ENCODE measurements at places on chromosomes 5 and 9.

GRCh38 chr5:41925555-41925951 is 472 bp downstream of the FBXO4 start:
- no peak for DNase-seq

- DNase-seq = no peak
Observed at GRCh38 chr5:25181249-25181648, 536.5 kb upstream of the CDH10 start.

DNA sequence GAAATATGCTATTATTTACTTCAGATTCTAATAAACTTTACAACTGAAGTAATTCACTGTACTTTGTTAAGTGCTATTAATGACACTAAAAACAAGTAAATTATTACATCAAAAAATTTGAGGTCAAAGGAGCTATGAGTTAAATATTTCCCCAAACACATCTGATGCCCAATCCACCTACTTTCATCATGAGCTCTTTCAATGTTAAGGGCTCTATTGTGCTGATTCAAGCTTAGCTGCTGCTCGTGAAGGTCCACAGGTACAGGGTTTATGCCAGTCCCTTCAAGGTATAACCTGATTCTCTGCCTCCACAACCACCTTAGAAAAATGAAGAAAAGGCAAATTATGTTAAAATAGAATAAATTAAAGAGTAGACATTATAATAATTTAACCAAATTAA is 24.2 kb downstream of the NADK2 start:
- no peak for DNase-seq

- no peak for DNase-seq
Observed at GRCh38 chr5:76804266-76804665, 14.6 kb upstream of the F2RL1 start.

- DNase-seq = no peak
Observed at GRCh38 chr9:113436728-113437515, 26.4 kb downstream of the C9orf43 start.

DNA sequence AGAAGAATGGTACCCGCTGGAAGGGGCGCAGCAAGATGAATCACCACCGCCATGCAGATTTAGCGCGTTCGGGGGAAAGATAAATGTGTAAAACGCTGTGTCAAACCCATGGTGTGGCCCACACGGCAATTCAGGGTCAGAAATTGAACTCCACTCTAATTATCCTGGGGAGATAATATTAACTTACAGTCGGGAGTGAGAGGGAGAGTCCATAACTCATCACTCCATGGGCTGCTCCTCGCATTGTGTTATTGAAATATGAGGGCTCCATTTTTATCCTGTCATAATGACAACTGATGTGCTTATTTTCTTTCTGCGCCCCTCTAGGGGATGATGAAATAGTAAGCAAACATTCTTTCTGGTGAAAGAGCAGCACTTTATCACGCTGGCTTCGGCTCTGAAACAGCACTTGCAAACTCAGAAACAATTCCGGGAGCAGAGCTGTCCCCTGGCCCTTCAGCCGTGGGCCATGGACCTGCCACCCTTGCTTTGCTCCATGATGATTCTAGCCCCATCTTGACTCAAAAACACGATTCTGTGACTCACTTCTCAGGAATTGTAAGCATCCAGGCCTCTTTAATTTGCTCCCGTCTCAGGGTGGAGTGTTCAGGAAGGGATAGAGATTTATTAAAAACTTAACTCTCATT is 431.6 kb downstream of the IRX1 start:
- DNase-seq = no peak

DNA sequence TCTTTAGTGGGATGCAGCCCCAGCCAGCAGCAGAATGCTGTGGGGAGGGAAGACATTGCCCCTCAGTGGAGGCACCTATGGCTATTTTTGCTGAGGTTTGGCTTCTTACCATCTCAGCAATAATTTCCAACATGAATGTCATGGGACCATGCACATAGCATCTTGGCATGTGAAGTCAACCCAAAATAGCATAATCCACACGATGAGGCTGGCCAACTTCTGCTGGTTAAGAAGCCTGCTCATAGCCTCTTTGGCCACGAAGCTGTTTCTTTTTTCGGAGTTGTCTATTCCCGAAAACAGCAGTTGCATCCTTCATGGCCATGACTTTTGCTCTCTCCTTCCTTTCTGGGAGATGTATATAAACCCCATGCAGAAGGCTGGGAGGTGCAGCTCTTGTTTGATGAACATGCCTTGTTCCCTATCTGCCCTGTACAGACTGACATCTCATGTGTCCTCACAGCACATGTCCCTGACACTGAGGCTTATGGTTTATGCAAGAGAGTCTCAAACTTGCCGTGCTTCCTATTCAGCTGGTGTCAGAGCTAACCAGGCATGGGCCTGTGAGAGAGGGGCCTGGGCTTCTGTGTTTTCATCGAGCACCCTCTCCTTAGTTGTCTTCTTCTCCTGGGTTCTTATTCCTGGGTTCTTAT is 45.3 kb downstream of the SYK start:
- no peak for DNase-seq

DNA sequence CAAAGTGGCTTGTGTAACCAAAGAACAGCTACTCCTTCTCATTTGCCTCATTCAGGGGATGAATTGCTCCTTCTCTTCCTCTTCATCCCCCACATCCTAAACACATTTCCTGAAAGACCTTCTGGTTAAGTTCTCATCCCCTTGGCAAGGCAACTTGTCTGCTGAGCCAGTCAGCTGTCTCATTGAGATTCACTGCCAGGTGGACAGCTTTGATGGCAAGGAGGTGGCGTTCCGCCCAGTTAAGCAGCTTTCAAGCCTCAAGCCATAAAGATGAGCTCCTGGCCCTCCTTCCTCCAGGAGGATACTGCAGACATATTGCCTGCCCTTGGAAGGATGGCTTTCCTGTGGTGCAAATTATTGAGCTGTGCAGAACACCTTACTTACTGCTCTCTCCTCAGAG is 448.6 kb upstream of the MPDZ start:
- no peak for DNase-seq

- no peak for DNase-seq
Observed at GRCh38 chr5:75113354-75114113, 61.2 kb upstream of the GCNT4 start.

DNA sequence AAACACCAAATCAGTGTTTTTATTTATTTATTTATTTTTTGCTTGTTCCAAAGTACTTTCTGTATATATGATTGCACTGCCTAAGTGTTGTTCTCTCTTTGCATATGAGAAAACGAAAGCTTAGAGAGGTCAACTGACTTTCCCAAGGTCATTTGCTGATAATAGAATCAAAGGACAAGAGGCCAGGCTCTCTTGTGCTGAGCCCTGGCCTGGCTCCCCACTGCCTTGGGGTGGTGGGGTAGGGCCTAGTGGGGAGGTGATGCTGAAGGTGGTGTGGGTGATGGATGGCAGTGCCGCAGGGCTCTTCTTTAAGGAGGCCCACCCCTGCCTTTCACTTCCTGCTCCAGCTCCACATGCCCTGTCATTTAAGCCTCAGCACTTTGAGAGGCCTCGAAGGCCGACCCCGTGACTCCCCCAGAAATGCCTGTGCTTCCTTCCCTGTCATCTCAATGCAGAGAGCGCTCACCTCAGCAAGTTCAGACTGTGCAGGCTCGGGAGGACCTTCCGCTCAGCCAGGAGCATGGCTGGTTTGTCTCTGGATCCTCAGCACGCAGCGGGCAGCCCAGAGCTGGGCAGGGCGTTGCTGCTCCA is 59.5 kb downstream of the SMIM23 start:
- DNase-seq = no peak

Measured in stimulated activated CD8-positive, alpha-beta memory T cell treated with anti-CD3 and anti-CD28 coated beads, Interleukin-7, amount 100 ng/mL, for 48 hours (primary cell).